ENCODE measurements at places on chromosomes 4 and X.

- peak; percentile 93 for DNase-seq
These were observed 27.5 kb upstream of the HTRA3 start for GRCh38 chr4:8241895-8242696.

GRCh38 chr4:175371091-175371490, 441.0 kb downstream of the GPM6A start:
- no peak for DNase-seq

- DNase-seq = no peak
These were observed 281.4 kb downstream of the ZIC3 start for GRCh38 chrX:137847376-137847775.

DNA sequence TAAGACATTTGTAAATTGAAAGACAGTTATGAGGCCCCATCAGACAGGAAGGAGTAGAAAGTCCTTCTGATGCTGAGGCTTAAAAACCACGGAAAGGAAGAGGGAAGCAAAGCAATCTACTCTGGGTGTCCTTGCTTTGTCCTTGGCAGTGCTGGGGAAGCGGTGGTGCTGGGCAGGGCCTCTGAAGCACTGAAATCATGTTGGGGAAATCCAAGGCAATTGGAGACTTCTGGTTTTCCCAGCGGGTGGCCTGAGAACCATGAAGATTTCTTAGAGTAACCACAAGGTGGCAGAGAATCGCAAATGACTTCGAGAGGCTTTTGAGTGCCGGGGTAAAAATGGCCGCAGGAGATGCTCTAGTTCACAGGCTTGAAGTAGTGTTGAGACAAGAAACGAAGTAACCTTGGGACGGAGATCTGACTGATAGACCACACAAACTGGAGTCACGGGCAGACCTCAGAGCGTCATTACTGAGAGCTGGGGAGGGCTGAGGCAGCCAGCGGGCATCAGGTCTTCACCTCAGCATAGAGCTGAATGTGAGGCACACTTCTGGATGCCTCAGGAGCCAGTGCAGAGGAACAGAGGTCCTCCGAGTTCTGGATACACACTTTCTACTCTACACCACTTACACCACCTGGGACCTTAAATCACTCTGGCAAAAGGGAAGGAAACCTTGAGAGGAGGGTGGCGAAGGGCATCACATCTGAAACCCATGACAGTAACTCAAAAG, 130.7 kb upstream of the GPRIN3 start:
- peak; percentile 16 for DNase-seq

- DNase-seq = no peak
These were observed 25.9 kb downstream of the WDR1 start for GRCh38 chr4:10090467-10091250.

DNA sequence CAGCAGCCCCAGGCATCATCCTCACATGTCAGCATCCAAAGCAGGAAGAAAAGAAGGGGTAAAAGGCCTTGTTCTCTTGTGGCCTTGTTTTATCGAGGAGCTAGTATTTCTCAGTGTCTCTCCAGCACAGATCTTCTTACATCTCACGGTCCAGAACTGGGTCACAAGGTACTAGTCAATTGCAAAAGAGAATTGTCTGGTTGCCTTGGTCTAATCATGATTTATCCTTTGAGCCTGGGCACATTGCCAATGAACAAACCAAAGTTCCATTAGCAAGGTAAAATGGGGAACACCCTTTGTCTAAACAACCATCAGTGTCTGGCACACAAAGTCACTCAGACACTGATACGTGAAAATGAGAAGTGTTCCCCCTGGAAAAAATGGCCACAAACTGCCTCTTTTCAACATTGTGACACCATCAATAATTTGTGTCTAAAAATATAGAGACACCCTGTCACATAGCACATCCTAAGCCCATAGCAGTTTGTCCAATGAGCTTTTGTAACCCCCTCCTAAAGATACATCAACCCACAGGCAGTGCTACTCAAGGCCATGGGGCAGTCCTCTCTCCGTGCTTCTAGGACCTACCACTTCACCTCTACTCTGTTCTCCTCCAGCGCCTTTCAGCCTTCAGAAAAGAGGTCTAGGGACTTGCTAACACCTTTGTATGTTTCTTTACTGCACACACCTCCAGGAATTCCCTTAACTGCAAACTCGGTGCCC, 534.4 kb downstream of the MID1IP1 start:
- no peak for DNase-seq

All from activated CD8-positive, alpha-beta memory T cell treated with anti-CD3 and anti-CD28 coated beads for 48 hours (primary cell).